ENCODE measurements at places on chromosomes 12 and 14. TPM values are rescaled to one million over a fixed set of nuclear protein-coding genes. Genes with fewer than 3 reads are reported as not detected.

DNA sequence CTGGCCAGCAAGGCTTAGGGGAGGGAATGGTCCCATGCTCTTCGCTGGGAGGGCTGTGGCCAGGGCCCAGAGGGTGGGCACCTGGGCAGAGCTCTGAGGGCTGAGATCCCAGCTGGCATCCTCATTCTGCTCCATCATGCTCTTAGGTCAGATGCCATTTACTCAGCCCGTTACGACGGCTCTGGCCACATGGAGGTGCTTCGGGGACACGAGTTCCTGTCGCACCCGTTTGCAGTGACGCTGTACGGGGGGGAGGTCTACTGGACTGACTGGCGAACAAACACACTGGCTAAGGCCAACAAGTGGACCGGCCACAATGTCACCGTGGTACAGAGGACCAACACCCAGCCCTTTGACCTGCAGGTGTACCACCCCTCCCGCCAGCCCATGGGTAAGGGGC lies 30.8 kb upstream of the LRP1-AS start:
- H3K27me3 ChIP-seq, result no peaks in the 10 kb centered on the region
- H3K36me3 ChIP-seq, result no peaks in the 10 kb centered on the region
- H3K4me1 ChIP-seq, result peaks cover 3% of the 10 kb centered on the region
- H3K4me3 ChIP-seq, result no peak overlapping the region

The MYL2 gene
- total RNA-seq, result not detected

DNA sequence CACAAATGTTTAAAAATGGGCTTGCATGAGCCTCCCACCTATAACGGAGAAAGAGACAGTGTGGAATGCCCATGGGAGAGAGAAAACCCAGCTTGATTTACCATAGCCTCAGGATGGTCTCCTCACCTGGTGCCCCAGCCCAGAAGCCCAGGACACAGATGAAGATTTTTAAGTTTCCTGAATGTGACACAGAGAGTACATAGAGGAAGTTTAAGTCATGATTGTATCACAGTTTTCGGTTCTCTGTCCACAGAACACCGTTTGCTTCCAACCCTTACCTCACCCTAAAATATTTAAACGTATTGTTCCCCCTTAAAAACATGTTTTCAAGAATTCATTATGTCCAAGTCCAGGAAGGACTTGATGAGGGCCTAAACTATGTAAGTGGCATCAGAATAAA lies 56.2 kb downstream of the NELL2 start:
- peaks cover under 1% of the 10 kb centered on the region for H3K36me3 ChIP-seq
- peaks cover 19% of the 10 kb centered on the region for H3K4me1 ChIP-seq
- H3K27me3 ChIP-seq, result no peaks in the 10 kb centered on the region
- no peak overlapping the region for H3K4me3 ChIP-seq

DNA sequence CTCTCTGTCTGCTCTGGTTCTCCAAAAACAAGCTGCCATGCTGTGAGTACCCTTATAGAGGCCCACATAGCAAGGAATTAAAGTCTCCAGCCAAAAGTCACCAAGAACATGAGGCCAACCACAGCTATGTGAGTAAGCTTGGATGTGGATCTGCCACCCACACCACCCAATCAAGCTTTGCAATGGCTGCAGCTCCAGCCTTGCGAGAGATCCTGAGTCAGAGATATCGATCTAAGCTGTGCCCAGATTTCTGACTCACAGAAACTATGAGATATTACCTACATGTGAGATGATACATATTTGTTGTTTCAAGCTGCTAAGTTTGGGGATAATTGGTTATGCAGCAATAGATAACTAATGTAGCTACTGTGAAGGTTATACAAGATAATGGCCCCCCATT lies 15.5 kb upstream of the TMEM233 start:
- no peaks in the 10 kb centered on the region for H3K4me1 ChIP-seq
- no peak for DNase-seq
- H3K27me3 ChIP-seq, result peaks cover 6% of the 10 kb centered on the region
- no peaks in the 10 kb centered on the region for H3K36me3 ChIP-seq
- H3K27ac ChIP-seq, result no peak overlapping the region

The ZNF384 gene
- total RNA-seq, result 78.1 TPM

- peaks cover 77% of the 10 kb centered on the region for H3K4me1 ChIP-seq
- no peaks in the 10 kb centered on the region for H3K27me3 ChIP-seq
- peaks cover 11% of the 10 kb centered on the region for H3K36me3 ChIP-seq
- peak overlapping the region; percentile 87 for H3K27ac ChIP-seq
- H3K4me3 ChIP-seq, result peak overlapping the region; percentile 21
Measured at GRCh38 chr14:98227000-98227726, 1044.8 kb downstream of the BCL11B start.

The LAG3 gene
- 91.9 TPM for total RNA-seq

DNA sequence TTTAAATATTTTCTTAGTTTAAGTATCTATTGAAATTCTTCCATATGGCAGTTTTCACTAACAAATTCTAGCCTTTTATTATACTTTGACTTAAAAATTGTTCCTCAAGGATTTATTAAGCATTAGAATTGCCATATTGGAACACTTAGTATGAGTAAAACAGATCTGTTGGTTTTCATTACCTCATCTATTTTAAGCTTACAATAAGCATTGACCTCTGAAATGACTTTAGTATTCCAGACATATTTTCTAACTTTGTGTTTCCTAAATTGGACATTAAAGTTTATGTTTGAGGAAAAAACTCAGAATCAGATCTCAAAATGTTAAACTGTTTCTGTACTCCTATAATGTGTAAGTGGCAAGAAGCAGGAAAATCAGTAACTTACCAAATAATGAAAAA lies 48.4 kb downstream of the CSRP2 start:
- H3K27me3 ChIP-seq, result no peaks in the 10 kb centered on the region
- no peaks in the 10 kb centered on the region for H3K4me1 ChIP-seq
- H3K27ac ChIP-seq, result no peak overlapping the region
- no peak overlapping the region for H3K4me3 ChIP-seq

- no peak for DNase-seq
- H3K27me3 ChIP-seq, result no peaks in the 10 kb centered on the region
- H3K36me3 ChIP-seq, result no peaks in the 10 kb centered on the region
- H3K4me1 ChIP-seq, result no peaks in the 10 kb centered on the region
- no peak overlapping the region for H3K4me3 ChIP-seq
Measured at GRCh38 chr12:85504164-85504563, 224.1 kb downstream of the ALX1 start.

- H3K4me3 ChIP-seq, result no peak overlapping the region
- H3K27ac ChIP-seq, result no peak overlapping the region
- no peak for DNase-seq
- H3K4me1 ChIP-seq, result no peaks in the 10 kb centered on the region
- H3K36me3 ChIP-seq, result no peaks in the 10 kb centered on the region
Measured at GRCh38 chr12:94754653-94755052, 104.3 kb upstream of the TMCC3 start.

The ACOT6 gene
- not detected for total RNA-seq

- H3K27me3 ChIP-seq, result peaks cover 2% of the 10 kb centered on the region
- no peak for DNase-seq
- H3K27ac ChIP-seq, result no peak overlapping the region
- no peaks in the 10 kb centered on the region for H3K36me3 ChIP-seq
- peaks cover 4% of the 10 kb centered on the region for H3K4me1 ChIP-seq
Measured at GRCh38 chr14:99633141-99633540, 11.8 kb upstream of the HHIPL1 start.

DNA sequence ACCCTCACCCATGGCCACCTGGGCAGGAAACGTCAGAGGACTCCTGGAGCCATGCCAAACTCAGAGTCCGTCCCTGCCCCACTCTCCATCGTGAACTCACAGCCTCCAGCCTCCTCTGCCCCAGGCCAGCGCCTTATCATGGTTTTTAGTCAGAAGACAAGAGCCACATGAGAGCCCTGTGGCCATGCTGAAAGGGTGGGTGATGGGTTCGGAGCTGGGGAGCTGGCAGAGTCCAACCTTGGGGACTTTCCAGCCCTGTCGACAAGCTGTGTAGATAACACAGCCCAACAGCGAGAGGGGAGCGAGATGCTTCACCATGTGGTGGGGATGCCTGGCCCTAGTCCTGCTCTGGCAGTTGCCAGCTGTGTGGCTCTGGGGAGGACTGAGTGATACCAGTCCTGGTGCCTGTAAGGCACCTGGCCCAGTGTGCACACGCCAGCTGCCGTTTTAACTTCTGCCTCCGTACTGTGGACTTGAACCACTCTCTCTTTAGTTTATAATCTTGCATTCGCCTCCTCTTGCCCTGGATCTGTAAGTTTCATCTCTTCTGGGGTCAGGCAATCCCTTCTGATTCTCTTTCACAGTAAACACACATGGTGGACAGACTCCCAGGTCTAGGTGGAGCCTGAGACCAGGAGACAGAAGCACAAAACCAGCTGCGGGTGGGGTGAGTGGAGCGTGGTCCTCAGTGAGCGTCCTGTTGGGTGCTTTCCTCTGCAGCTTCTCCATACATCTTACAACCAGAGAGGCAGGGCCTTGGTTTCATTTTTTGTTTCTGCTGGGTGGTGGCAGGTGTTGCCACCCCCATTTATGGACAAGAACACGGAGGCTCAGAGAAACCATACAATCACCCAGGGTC lies 55.3 kb downstream of the RIN3 start:
- H3K27ac ChIP-seq, result no peak overlapping the region
- DNase-seq, result no peak
- peaks cover 24% of the 10 kb centered on the region for H3K4me1 ChIP-seq
- no peak overlapping the region for H3K4me3 ChIP-seq
- H3K27me3 ChIP-seq, result peaks cover 10% of the 10 kb centered on the region

GRCh38 chr14:73795466-73795865 lies 56.2 kb upstream of the PTGR2 start:
- no peaks in the 10 kb centered on the region for H3K27me3 ChIP-seq
- H3K36me3 ChIP-seq, result no peaks in the 10 kb centered on the region
- no peak overlapping the region for H3K27ac ChIP-seq
- no peak for DNase-seq
- H3K4me3 ChIP-seq, result no peak overlapping the region

DNA sequence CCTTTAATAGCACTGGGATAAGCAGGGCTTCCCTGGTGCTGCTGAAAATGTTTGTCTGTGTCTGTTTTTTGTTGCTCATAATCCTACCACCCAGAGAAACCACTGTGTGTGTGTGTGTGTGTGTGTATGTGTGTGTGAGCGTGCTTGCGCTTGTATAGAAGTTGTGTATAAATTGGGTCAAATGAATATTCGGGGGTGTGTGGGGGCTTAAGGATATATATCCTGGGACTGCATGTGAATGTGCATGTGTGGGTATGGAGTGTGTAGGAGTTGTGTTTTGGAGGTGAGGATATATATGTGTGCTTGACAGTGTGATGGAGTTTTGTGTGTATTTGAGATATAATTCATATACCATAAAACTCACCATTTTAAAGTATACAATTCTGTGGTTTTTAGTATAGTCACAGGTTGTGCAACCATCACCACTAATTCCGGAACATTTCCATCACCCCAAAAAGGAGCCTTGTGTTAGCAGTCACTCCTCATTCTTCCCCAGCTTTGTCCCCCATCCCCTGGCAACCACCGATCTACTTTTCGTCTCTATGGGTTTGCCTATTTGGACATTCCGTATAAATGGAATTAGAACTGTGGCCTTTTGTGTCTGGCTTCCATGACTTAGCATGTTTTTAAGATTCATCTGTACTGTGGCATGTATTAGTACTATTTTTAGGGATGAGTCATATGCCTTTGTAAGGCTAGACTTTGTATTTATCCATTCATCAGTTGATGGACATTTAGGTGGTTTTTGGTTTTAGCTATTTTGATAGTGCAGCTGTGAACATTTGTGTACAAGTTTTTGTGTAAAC lies 25.6 kb downstream of the TCTN1 start:
- H3K36me3 ChIP-seq, result no peaks in the 10 kb centered on the region
- DNase-seq, result no peak
- H3K4me3 ChIP-seq, result no peak overlapping the region
- H3K27me3 ChIP-seq, result no peaks in the 10 kb centered on the region

GRCh38 chr14:84490081-84490480 lies 1039.9 kb upstream of the FLRT2 start:
- DNase-seq, result no peak
- H3K36me3 ChIP-seq, result no peaks in the 10 kb centered on the region
- H3K27me3 ChIP-seq, result no peaks in the 10 kb centered on the region
- H3K27ac ChIP-seq, result no peak overlapping the region
- H3K4me1 ChIP-seq, result no peaks in the 10 kb centered on the region
- no peak overlapping the region for H3K4me3 ChIP-seq

All from activated CD4-positive, alpha-beta memory T cell treated with anti-CD3 and anti-CD28 coated beads, Interleukin-2, amount 10 ng/mL, durations not matched to agents 7 days and 5 days (primary cell).